ENCODE measurements at places on chromosomes 12 and 14. TPM values are rescaled to one million over a fixed set of nuclear protein-coding genes. Genes with fewer than 3 reads are reported as not detected.

DNA sequence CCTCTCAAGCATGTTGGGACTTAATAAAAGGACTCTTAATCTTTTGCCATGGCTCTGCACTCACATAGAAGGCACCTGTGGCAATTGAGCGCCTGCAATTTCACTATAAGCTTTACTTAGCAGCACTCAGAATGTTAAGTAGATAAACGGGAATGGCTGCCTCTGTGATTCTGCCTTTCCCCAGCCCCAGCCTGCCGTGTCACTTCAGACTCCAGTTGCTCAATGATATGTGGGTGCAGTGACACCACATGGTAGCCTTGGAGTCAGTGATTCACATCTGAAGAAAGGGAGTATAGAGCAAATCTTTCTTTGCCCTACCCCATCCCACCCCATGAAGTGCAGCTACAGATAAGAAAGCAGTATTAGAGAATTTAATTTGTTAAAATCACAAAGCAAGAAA, 96.1 kb downstream of the ZFC3H1 start:
- H3K27ac ChIP-seq: no peak overlapping the region
- no peaks in the 10 kb centered on the region for H3K27me3 ChIP-seq
- no peak overlapping the region for H3K4me3 ChIP-seq
- H3K4me1 ChIP-seq: no peaks in the 10 kb centered on the region

GRCh38 chr12:83665634-83666218, 979.0 kb downstream of the TMTC2 start:
- no peak for DNase-seq
- H3K4me1 ChIP-seq: no peaks in the 10 kb centered on the region
- no peak overlapping the region for H3K27ac ChIP-seq
- H3K4me3 ChIP-seq: no peak overlapping the region
- no peaks in the 10 kb centered on the region for H3K27me3 ChIP-seq

WIF1 gene
- 0.48 TPM for total RNA-seq

DNA sequence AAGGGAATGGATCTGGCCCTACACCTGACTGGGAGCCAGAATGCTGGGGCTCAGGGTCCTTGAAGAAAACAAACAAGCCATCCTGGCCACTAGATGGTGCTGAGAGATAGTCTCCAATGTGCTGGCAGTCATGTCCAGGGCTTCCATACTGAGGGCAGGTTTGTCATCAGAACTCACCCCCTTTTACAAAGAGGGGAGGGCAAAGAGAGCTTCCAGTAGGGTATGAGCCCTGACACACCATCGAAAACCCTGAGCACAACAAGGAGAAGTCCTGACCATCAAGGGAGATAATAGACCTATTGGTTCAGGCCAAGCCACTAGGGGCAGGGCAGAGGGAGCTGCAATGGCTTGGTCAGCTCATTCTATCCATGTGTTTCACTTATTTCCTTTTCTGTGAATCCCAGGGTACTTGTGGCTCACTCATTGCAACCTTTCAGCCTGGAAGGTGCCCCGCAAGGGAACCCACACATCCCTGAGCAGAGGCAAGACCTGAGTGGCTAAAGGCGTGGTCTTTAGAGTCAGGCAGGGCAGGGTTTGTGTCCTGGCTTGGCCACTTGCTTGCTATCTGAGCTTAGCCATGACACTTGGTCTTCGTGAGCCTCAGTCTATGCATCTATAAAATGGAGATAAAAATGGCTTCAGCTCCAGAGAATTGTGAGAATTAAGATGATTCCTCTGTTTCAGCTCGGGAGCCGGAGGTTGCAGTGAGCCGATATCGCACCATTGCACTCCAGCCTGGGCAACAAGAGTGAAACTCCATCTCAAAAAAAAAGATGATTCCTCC, 6.2 kb upstream of the PLEKHH1 start:
- no peaks in the 10 kb centered on the region for H3K27me3 ChIP-seq
- H3K27ac ChIP-seq: no peak overlapping the region
- no peak overlapping the region for H3K4me3 ChIP-seq
- no peaks in the 10 kb centered on the region for H3K4me1 ChIP-seq

DNA sequence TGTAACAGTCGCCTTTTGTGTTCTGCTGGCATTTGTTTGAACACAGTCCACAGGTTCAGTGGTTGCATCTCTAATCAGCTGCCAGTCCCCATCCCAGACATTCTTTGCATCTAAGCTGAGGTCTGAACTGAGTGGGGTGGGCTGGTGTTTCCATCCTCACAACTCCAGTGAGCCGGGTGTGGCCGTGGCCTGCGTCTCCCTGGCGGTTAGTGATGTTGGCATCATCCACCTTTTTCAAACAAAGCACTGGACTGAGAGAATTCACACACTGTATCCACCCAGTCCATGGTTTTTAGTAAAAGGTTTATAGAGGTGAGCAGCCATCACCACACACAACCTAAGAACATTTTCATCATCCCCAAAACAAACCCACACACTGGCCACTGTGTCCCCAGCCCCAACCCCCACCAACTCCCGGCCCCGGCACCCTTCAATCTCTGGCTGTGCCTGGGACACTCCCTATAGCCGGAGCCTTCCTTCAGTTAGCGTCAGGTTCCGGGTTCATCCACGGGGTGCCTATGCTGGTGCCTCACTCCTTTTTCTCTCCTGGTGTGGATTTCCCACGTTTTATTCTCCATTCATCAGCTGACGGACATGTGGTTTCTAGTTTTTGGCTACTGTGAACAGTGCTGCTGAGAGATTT, 6.5 kb downstream of the DDX51 start:
- no peaks in the 10 kb centered on the region for H3K36me3 ChIP-seq
- DNase-seq: peak; percentile 51
- H3K27ac ChIP-seq: no peak overlapping the region
- H3K27me3 ChIP-seq: no peaks in the 10 kb centered on the region
- H3K4me3 ChIP-seq: no peak overlapping the region

- H3K27ac ChIP-seq: no peak overlapping the region
- no peaks in the 10 kb centered on the region for H3K27me3 ChIP-seq
- DNase-seq: no peak
- H3K4me1 ChIP-seq: no peaks in the 10 kb centered on the region
These were observed 20.5 kb downstream of the RILPL1 start for GRCh38 chr12:123512838-123513665.

DNA sequence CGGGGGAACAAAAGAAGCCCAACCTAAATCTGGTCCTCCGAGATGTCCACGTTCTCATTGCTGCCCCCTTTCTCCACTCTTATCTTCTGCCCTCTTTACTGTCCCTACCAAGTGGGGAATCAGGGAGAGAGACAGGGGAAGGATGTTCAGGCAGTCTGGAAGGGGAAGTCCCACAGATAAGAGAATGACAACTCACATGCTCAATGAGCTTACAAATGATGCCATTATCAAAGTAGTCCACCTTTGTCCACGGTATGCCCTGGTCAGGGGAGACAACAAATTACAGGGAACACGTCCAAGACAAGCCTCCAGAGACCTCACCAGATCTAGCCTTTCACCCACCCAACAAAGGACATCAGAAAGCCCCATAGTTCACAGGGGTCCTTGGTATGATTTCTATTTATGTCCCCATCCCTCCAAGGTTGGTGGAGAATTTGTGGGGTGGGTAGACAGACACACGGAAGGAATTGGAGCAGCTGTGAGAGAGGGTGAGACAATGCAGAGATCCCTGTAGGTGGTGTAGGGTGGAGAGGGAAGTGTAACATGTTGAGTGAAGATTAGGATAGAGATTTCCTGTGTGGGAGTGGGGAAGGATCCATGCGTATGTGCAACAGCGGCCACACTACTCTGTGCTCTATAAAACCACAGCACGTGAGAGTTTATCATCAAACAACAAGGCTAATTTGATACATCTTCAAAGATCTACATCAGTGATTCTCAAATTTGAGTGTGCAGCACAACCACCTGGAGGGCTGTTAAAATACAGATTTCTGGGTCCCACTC, 10.7 kb downstream of the MYO1A start:
- H3K4me1 ChIP-seq: no peaks in the 10 kb centered on the region
- no peaks in the 10 kb centered on the region for H3K36me3 ChIP-seq
- H3K27ac ChIP-seq: no peak overlapping the region
- DNase-seq: no peak
- no peaks in the 10 kb centered on the region for H3K27me3 ChIP-seq
- no peak overlapping the region for H3K4me3 ChIP-seq

- H3K4me3 ChIP-seq: no peak overlapping the region
- H3K36me3 ChIP-seq: no peaks in the 10 kb centered on the region
- no peaks in the 10 kb centered on the region for H3K4me1 ChIP-seq
- H3K27ac ChIP-seq: no peak overlapping the region
- no peaks in the 10 kb centered on the region for H3K27me3 ChIP-seq
These were observed 10.2 kb upstream of the BHLHE41 start for GRCh38 chr12:26135010-26135420.

Measured in aorta (tissue), 5 donors.